ENCODE measurements at places on chromosomes 4 and X.

DNA sequence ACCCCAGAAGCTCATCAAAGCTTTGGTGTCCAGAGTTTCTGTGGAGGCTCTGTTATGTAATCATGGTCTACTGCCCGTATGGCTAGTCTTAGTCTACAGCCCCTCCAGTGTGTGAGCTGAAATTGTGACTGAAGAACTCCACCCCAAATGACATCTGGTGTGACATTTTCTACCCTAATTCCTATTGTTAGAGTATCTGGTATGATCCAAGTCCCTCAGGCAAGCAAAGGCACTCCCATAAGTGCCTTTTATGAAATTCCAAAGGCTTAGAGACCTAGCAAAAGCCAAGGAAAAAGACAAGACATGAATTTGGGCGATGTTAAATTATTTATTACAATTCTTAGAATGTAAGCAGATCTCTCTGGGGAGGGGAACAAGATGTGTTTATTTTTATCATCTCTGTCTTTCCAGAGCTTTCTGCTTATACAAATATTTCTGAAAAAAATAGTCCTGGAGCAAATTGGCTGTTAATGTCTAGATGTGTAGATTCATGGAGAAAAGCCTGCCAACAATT is 417.4 kb downstream of the CCSER1 start:
- ATAC-seq: no peak

GRCh38 chrX:80432863-80433262 is 12.6 kb downstream of the TENT5D start:
- no peak for ATAC-seq

DNA sequence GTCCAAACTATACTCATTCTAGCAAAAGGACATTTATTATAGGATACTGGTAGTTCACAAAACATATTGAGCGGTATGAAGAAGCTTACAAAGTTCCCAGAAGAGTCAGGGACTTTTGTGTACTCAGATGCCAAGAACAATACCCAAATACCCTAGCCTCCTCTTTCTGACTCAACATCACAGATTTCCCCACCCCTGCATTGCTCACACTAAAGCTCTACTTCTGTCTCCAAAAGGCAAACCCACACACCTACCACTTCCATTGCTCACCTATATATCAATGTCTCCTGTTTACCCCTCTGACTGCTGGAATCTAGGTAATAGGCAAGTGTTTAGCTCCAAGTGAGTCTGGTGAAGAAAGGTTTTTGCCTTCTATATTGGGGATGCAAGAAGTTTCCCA is 100.7 kb upstream of the HCCS start:
- ATAC-seq: no peak

DNA sequence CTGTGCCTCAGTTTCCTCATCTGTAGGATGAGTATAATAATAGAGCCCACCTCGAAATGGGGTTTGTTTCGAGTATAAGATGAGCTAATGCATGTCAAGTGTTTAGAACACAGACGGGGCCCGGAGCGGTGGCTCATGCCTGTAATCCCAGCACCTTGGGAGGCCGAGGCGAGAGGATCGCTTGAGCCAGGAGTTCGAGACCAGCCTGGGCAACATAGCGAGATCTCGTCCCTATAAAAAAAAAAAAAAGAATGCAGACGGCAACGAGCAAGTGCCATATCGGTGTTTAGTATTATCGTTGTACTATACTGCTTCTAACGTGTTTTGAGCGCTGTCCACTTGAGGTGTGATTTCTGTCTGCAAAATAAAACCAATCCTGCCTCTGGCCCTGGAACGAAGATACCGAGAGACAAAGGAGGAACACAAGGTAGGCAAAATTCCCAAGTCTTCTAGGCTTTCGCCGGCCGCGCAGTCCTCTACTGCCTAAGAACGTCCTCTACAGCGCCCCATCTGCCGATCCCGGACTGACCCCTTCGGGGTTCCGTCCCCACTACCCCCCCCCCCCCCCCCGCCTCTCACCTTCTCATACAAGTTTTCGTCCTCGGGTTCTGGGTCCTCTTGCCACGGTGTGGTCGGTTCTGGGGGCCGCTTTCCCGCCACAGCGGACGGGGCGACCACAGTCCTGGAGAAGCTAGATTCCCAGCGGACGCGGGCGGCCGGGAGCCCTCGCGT is 442 bp downstream of the NDUFB11 start:
- 0 out of 3 replicates have a peak, but pooled peaks have one; percentile 1 for ATAC-seq

- ATAC-seq: no peak
Measured at GRCh38 chr4:121658125-121658524, 38.7 kb downstream of the ANXA5 start.
